Cortex of kidney (tissue), 1 donor: ENCODE measurements at places on chromosomes 7 and 10.

DNA sequence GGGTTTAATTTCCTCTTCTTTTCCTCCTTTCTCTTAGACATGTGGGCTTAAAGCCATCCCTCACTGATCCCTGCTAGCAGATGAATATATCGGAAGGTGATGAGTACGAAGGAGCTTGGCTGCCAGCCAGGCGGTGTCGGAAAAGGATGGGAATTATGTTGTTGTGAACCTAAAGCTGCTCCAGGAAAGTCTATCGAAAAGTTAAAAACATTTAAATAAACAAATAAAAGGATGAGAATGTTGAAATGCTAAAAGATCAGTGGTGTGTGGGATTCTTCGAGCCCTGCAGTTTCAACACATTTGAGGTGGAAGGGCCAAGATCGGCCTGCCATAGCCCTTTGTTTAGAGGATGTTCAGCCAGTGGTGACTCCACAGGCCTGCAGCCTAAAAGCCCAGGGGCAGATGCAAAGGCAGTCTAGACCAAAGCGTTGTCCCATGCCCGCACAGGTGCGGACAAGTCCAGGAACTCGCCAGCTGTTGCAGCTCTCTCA lies 107.9 kb downstream of the JCAD start:
- DNase-seq: no peak

DNA sequence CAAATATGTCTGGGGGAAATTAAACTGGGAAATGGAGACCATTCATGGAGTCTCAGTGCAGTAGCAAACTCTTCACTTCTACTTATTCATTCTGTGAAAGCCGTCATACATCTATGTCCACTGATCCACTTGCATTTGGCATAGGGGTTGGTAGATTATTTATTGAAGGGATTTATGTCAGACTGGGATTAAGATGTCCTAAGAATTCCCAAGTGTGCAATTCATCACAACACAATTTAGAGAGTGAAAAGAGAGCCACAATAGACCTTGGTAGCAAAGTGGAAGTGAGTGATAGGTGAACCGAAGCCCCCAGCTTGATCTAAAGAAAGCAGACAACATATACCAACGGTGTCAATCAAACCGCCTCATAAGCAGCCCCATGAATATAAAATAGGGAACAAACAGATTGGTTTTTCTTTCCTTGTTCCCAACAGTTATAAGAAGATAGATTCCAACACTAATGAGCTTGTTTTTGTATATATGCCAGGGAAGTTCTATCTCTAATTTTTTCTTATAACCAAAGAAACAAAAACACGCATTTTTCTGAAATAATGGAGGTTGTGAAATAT lies 234.3 kb downstream of the CACNA2D1 start:
- no peak for DNase-seq

DNA sequence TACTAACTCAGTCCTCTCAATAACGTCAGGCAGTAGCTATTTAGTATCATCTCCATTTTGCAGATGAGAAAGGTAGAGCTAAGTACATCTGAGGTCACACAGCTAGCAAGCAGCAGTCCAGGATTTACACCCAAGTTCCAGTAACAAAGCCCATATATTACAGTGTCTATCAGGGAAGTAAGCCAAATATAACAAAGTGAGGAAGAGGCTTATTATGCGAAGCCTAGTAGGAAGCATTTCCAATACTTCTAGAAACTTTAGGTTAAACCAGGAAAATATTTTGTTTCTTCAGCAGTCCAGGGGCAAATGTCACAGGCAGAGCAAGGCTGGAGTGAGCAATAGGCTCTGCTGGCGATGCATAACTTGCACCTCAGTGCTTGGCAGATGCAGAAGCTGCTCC lies 53.9 kb downstream of the NOC3L start:
- DNase-seq: no peak

- DNase-seq: no peak
These were observed 735.3 kb downstream of the MAGI2 start for GRCh38 chr7:78718212-78718611.

GRCh38 chr7:1368682-1369571 lies 90.3 kb downstream of the MICALL2 start:
- no peak for DNase-seq

DNA sequence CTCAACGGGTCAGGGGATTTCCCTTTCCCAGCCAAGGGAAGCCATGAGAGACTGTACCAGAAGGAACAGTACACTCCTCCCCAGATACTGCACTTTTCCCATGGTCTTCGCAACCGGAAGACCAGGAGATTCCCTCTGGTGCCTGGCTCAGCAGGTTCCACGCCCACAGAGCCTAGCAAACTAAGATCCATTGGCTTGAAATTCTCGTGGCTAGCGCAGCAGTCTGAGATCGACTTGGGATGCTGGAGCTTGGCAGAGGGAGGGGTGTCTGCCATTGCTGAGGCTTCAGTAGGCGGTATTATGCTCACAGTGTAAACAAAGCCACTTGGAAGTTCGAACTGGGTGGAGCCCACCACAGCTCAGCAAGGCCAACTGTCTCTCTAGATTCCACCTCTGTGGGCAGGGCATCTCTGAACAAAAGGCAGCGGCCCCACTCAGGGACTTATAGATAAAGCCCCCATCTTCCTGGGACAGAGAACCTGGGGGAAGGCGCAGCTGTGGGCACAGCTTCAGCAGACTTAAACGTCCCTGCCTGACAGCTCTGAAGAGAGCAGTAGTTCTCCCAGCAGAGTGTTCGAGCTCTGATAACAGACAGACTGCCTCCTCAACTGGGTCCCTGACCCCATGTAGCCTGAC lies 29.6 kb downstream of the SLC16A12 start:
- DNase-seq: no peak

- DNase-seq: no peak
These were observed 287.7 kb downstream of the ABCA13 start for GRCh38 chr7:48458701-48459524.

- no peak for DNase-seq
These were observed 402.0 kb upstream of the ZWINT start for GRCh38 chr10:56763090-56763489.

DNA sequence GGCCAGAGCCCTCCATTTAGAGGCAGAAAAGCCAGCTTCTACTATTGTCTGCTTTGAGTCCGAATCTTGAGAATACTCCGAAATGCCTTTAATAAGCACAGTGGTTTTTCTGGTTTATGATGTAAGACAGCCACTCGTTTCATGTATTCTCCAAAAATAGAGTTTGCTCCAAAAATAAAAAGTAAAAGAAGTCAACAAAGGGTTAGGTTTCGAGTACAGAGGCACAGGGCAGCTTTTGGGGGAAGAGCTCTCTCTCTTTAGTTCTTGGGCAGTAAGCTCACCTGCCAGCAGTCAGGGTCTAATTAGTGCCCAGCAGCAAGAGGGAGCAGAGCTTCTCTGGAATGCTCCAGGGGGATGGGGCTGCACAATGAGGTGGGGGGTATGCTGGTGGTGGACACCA lies 20.2 kb downstream of the CREB3L2 start:
- DNase-seq: no peak

- DNase-seq: no peak
These were observed 109.9 kb downstream of the SORCS1 start for GRCh38 chr10:107054469-107055156.

- DNase-seq: no peak
These were observed 924 bp downstream of the BMPR1A start for GRCh38 chr10:86757113-86757972.

DNA sequence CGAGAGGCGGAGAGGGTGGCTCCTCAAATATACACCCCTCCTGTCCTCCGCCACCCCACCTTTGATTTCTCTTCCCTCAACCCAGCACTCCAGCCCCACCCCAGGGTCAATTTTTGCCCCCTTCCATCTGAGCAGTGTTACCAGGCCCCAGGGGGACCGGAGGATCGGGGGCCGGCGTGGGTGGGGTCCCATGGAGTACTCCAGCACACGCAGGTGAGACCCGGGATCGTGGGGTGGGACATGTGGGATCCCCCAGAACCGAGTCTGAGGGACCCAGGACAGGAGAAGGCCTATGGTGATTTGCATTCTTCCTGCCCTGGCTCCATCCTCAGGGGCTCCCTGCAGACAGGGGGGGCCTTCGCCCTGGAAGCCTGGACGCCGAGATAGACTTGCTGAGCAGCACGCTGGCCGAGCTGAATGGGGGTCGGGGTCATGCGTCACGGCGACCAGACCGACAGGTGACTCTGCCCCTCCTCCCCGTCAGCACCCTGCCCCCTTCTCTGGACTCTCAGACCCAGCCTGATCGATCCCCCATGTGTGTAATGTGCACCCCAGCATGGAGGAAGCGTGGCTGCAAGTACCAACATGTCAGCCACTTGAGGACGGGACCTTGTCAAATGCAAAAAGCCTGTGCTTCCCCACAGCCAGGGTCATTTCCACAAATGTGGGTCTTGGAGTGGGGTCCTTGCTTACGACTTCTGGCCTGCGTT lies 744 bp downstream of the TRIP6 start:
- no peak for DNase-seq

DNA sequence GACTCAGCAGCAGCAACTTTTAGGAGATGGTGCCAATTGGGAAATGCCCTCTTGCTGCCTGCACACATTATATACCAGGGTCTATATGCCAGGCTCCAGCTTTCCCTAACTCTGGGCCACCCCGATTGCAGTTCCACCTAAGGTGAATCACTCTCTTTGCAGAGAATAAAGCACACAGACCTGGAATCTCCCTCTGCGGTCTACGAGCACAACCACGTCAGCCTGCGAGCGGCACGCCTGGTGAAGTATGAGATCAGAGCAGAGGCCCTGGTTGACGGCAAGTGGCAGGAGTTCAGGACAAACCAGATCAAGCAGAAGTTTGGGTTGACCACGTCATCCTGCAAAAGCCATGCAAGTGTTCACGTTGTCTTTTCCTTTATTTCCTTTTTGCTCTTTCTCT lies 38.2 kb upstream of the PLEKHA1 start:
- DNase-seq: no peak

- DNase-seq: no peak
These were observed 68.9 kb upstream of the FOXK1 start for GRCh38 chr7:4612939-4613841.

DNA sequence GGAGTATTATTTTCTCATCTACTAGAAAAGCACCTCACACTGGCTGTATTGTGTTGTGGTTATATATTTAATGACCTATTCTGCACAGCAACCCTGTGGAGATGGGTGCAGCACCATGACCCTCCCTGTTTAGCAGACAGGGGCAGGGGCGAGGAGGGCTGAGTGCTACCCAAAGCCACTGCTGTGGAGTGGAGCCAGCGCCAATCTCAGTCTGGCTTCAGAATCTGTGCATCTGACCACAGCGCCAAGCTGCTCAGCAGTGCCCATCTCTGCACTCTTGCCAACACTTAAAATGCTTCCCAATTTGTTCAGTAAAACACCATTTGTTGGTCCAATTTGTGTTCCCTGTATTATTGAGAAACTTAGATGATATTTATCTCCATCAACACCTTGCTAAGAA lies 239.1 kb downstream of the ZMYND11 start:
- DNase-seq: no peak

GRCh38 chr10:12214763-12215218 lies 18.8 kb downstream of the CDC123 start:
- no peak for DNase-seq

DNA sequence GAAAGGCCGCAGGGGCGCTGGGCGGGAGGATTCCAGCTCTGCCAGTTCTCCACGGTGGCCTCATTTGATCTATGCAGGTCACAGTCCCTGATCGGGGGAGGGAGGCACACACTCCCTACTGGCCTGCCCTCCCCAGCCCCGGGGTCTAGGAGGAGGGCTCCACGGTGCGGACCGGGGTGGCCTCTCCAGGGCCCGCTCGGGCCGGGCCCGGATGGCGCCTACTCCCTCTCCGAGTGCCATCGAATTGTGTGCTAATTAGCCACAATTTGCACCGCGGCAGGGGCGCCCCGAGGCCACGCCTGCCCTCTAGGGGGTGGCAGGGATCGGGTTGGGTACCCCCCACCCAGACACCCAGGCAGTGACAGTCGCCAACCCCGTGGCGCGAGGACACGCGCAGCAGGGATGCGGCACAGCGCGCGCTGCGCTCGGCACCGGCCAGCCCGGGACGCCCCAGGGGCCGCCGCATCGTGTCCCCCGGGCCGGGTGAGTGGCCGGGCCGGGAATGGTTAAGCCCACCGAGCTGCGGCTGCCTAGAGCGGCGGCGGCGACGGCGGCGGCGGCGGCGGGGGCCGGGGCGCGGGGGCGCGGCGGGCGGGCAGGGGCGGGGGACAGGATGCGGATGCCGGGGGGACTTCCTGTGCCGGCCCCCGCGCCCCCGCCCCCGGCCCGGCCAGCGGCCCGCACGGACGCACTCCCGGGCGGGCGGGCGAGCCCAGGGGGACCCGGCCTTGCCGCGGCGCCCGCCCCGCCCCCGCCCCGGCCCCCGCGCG lies at the start of gene ZNF853:
TSS of gene ZNF853 (plus strand) at position 658 of the 770 bp plus-strand sequence. CDS start 565 bp downstream, outside the sequence.
- DNase-seq: no peak

DNA sequence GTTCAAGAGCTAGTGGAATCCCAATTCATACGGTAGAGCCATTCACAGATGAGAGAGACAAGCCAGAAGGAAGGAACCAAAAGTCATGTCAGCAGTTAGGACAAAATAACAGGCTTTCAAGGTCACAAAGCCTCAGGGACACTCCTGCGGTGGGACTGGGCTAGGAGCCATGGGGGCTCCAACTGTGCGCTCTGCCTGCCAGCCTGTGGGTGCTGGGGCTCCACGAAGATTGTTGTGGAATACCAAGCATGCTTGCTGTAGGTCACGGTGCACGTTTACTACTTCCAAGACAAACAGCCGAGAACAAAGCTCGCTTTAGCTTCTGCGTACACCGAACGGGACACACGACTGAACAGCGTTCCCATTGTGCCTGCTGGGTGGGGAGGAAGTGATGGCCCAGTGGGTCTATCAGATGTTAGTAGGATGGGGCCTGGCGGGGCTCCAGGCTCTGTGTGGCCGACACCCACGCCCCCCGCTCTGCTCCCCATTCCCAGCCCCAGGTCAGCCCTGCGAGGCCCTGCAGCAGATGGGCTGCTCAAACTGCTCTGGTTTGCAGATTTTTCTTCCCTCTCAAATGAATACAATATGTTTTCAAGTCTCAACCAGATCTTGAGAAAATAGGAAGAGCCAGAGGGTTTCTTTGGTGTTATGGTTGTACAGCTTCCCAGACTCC lies 158.9 kb downstream of the EGFR start:
- no peak for DNase-seq

- no peak for DNase-seq
These were observed 272.0 kb downstream of the BAMBI start for GRCh38 chr10:28949005-28950004.

GRCh38 chr10:23037152-23037551 lies 58.2 kb upstream of the MSRB2 start:
- no peak for DNase-seq

GRCh38 chr7:71912476-71912875 lies 499.7 kb downstream of the CALN1 start:
- DNase-seq: no peak

- no peak for DNase-seq
These were observed 1.5 kb upstream of the CHCHD1 start for GRCh38 chr10:73780301-73780700.
